ENCODE measurements at places on chromosomes 6 and 20.

- no peak for DNase-seq
Observed at GRCh38 chr20:59403261-59403961, 103.0 kb downstream of the EDN3 start.

GRCh38 chr20:64106981-64107735 lies at the start of gene NPBWR2:
Gene NPBWR2, minus strand, starts transcription at chr20:64107565. Its CDS starts 734 bp downstream, at chr20:64106831.
- DNase-seq: no peak

DNA sequence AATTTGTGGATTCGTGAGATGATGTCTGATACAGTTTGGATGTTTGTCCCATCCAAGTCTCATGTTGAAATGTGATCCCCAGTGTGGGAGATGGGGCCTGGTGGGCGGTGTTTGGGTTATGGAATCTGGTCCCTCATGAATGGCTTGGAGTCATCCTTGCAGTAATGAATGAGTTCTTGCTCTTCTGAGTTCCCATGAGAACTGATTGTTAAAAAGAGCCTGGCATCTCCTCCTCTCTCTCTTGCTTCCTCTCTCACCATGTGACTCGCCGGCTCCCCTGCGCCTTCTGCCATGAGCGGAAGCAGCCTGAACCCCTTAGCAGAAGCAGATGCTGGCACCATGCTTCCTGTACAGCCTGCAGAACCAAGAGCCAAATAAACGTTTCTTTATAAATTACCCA lies 30.5 kb upstream of the RPP40 start:
- DNase-seq: no peak

- no peak for DNase-seq
Observed at GRCh38 chr6:31575335-31575901, at the start of gene TNF. Gene TNF, plus strand, starts transcription at chr6:31575565. Its CDS starts 177 bp downstream, at chr6:31575742.

GRCh38 chr6:44109212-44109611 lies 18.0 kb downstream of the MRPL14 start:
- DNase-seq: no peak

DNA sequence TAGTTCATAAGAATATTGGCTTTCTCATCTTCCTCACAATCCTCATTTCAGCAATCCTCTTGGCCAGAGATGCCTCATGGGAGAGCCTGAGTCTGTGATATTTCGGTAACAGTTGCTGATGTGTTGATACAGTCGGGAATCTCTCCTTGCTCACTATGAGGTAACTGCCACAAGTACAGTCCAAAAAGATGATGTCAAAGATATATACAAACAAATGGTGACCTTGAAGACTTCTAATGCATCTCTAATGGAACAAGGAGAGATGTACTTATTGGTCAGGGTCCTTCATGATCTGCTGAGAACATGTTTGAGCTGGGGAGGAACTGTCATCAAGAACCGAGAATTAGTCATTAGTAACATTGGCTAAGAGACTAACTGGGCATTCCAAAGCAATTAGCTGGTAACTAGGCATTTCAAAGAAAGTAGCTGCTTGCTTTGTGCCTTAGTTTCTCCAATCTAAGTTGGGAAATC lies 56.1 kb downstream of the FILIP1 start:
- peak; percentile 57 for DNase-seq

GRCh38 chr6:88177961-88178464 lies 11.9 kb upstream of the CNR1 start:
- DNase-seq: no peak
